Non-pigmented ciliary epithelial cell (primary cell): ENCODE measurements at places on chromosomes 11 and 22.

DNA sequence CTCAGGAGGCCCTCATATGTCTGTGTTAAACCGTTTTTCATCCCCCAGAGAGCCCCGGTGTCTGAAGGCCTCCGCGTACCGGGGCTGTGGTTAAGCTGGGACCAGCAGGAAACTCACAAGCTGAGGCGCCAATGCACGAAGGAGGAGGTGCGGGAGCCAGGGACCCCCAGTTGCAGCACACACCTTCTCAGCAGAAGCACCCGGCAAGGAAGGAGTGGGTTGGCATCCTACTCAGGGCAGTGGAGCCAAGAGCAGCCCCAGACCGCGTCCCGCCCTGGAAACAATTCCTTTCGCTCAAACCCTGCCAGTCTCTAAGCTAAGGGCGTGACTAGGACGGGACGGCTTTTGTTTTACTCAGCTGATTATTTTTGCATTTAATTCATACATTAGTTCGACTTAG lies 726.9 kb downstream of the BRD1 start:
- no peak for DNase-seq

DNA sequence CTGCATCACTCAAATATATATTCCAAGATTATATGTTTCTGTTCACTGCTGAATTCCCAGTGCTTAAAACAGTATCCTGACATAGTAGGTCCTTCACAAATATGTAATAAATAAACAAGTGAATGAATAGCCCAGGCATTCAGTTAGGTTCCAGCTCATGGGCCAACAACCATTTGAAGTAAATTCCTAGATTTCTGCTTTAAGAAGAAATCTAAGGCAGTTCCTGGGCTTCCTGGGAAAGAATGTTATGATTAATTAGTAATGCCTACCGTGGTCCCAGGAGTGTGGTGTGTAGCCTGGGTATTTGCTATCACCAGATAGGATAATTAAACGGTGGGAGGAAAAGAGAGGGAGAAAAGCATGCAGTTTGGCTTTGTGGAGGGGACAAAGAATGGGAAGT lies 576.8 kb downstream of the SOX6 start:
- DNase-seq: no peak

DNA sequence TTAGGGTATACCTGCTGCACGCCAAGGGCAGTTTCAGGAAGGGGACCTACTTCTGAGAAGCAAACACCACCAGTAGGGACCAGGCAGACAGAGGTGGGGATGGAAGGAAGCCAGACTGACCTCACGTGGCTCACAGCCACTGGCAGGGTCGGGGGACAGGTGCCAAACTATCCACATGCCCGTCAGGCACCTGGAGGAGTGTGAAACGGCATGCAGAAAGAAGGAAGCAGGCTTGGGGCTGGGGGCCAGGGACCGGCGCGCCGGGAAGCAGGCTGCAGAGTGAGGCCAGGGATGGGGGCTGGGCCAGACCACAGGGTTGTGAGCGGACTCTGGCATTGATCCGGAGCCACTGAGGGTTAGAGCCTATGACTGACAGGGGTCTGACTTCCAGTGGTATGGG lies 47.5 kb downstream of the CDKN1C start:
- DNase-seq: no peak

DNA sequence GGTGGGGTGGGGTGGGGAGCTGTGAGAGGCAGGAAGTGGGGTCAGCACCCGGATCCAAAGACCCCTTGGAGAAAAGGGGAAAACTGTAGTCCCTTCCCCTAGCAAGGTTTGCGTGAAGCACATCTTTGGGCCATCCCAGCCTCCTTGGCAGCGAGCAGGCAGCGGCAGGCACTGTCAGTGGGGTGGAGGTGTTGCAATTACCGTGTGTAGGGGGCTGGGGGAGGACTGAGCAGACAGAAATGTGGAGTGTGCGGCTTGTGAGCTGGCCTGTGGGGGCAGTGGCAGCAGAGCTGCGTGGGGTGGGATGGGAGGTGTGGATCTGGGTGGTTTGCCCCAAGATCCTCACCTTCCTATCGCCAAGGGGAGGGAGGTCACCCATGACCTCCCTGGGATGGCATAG lies 16.4 kb downstream of the DAGLA start:
- DNase-seq: no peak

- DNase-seq: no peak
Observed at GRCh38 chr22:49296561-49296960, 531.1 kb downstream of the BRD1 start.

DNA sequence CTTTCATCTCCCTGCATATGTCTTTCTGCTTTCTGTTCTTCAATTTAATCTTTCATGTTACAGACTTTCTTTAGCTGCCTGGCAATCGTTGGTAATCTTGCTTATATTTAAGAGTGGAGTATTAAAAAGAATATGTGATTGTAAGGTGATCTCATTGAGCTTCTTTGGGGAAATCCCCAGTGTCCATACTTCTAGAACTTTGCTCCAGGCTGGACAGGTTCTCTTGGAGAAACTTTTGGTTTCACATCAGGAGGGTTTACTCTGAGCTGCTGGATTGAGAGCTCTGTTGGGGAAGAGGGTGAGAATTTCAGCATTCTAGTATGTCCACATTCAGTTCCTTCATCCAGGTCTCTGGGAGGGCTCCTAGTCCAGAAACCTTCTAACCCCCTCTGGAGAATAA lies 16.1 kb downstream of the LRRC75B start:
- no peak for DNase-seq

DNA sequence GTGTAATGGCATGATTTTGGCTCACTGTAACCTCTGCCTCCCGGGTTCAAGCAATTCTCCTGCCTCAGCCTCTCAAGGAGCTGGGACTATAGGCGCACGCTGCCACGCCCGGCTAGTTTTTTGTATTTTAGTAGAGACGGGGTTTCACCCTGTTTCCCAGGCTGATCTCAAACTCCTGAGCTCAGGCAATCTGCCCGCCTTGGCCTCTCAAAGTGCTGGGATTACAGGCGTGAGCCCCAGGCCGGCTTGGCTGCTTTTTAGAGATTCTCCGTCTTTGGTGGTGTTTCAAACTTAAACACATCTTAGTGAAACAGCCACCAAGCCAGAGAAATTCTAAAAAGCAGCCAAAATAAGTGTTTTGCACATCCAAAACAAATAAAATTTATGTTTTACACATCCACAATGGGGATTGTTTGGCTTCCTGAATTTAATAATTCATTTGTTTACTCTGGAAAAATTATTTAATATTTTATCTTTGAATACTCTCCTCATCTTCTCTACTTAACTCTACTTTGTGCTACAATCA lies 18.4 kb downstream of the BCL2L13 start:
- no peak for DNase-seq

- no peak for DNase-seq
Observed at GRCh38 chr11:2547806-2548205, 103.0 kb downstream of the KCNQ1 start.

DNA sequence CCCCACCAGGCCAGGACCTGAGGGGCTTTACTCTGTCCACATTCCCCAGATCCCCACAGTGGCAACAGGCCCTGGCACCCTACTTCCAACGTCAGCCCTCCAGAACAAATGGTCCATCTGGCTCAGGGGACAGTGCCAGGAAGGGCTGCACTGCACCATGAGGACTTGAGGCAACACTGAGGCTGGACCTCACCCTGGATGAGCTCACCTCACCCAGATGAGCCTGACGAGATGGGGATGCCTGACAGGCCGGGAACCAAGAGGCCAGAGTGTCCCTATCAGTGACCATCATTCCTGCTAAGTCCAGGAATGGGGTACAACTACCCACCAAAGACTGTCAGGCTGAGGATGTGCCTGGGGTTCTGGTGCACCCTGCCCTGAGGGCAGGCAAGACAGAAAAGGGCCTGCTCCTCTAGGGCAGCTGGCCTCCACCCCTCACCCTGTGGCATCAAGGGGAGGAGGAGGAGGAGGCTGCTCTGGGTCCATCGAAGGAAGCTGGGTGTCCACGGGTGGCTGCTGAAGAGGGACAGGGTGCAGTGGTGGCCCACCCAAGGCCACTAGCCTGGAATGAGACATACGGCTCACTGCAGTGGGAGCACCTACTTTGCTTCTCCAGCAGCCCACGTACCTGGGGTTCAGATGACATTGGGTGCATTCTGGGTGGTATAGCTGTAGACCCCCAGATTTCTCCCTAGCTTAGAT lies 14.6 kb downstream of the RSPH14 start:
- DNase-seq: no peak

GRCh38 chr11:46336563-46337180 lies 10.6 kb upstream of the DGKZ start:
- no peak for DNase-seq

- no peak for DNase-seq
Observed at GRCh38 chr11:62402960-62403730, 15.7 kb upstream of the SCGB1A1 start.

GRCh38 chr22:38069372-38070249 lies 12.4 kb downstream of the PICK1 start:
- peak; percentile 41 for DNase-seq

GRCh38 chr11:88050247-88050646 lies 125.0 kb downstream of the RAB38 start:
- no peak for DNase-seq

DNA sequence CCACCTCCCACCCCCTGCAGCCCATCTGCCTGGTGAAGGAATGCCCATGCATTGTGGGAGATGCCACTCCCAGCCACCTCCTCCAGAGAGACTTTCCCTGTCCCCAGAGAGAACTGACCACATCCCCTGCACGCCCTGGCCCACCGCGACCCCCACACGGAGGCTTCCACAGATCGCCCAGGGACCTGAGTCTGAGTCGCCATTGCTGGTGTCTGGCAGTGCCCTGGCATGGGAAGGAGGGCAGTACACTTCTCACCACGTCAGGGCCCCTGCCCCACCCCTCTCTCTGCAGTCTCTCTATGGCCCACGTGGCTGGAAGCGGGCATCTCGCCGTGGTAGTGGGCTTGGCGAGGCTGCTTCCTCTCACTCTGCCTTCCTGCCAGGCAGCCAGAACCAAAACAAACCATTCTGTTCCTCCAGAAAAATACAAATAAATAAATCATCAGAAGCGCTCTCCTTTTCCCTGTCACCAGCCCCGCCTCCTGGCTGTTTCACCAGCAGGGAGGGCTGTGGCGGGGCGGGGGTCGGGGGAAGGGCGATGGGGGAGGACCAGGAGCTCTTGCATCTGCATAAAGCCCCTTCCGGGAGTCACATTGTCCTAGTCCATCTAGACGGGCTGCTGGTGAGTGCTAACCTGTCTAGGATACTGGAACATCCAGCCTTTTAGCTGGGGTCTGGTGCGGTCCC lies 20.9 kb downstream of the SHISAL1 start:
- no peak for DNase-seq

GRCh38 chr11:10550503-10551289 lies 9.7 kb upstream of the RNF141 start:
- no peak for DNase-seq

DNA sequence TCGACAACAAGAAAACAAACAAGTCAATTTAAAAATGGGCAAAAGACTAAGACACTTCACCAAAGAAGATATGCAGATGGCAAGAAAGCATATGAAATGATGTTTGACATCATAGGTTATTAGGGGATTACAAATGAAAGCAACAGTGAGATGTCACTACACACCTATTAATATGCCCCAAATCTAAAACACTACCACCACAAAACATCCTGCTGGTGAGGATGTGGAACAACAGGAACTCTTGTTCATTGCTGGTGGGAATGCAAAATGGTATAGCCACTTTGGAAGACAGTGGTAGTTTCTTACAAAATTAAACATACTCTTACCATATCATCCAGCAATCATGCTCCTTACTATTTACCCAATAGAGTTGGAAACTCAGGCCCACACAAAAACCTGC lies 29.0 kb downstream of the PRRG4 start:
- DNase-seq: no peak

GRCh38 chr11:1163321-1163910 lies 5.7 kb downstream of the MUC5AC start:
- no peak for DNase-seq

DNA sequence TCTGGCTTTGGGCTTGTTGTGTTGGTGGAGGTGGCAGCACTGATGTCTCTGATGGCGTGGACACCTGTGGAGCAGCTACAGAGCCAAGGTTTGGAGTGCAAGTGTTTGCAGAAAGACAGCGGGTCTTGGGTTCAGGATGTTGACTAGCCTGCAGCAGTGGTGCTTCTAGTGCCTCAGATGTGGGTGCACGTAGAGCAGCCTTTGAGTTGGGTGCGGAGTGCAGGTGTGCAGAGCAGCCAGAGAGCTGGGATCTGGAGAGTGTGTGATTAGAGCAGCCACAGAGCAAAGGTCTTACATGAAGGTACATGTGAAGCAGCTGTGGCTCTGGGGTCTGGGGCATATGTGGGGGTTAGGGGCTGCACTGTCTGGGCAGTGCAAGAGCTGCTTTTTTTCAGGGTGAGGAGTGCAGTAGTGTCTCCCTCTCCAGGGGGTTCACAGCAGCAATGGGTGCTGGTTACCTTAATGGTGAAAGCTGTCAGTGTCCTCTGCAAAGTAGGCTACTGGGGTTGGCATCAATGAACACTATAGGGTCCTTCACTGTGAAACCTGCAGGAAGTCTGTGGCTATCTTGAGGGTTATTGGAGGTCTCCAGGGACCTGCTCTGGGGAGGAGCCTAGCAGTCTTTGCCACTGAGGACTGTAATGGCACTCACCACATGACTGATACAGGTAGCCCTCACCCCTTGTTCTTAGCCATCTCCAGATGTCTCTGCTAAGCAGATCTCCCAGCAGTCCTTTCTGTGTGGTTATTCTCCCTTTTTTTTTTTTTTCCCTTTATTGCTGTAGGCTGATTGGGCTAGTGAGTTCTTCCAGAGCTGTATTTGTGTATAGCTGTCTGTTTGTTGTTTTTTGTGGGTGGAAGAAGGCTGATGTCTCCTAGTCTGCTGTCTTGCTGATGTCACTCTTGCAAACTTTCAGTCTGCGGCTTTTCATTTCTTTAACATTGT lies 14.3 kb downstream of the BIRC2 start:
- no peak for DNase-seq

DNA sequence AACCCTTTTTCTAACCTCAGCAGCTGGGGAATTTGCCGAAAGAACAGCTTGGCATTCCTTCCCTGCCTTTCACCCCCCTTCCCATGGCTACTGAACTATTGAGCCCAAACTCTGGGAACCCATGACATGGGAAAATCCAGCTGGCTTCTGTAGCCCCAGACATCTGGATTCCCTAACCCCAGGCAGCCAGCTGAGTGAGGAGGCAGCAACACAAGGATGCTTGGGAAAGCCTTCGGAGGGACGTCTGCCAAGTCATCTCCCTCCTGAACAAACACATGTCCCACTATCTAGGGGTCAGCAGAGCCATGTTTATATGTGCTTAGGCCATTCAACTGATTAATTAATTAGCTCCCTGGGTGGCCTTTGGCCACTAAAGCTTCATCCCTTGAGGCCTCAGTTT lies 21.6 kb downstream of the LRRC55 start:
- DNase-seq: no peak

GRCh38 chr22:18028817-18029527 lies 4.6 kb upstream of the MICAL3 start:
- DNase-seq: no peak

- DNase-seq: no peak
Observed at GRCh38 chr11:35064114-35064800, 74.7 kb upstream of the CD44 start.

- DNase-seq: no peak
Observed at GRCh38 chr11:6646576-6646917, 9.1 kb downstream of the DCHS1 start.

GRCh38 chr11:70021586-70021985 lies 56.5 kb upstream of the ANO1 start:
- DNase-seq: no peak

- DNase-seq: no peak
Observed at GRCh38 chr11:86403458-86403857, 28.8 kb downstream of the CCDC81 start.
